ENCODE measurements at places on chromosomes 16 and 17.

- DNase-seq, result no peak
These were observed 34.5 kb downstream of the SLC39A11 start for GRCh38 chr17:73058022-73058421.

GRCh38 chr16:12339686-12340085 is 363.2 kb downstream of the SNX29 start:
- DNase-seq, result peak; percentile 64

GRCh38 chr16:4850211-4850610 is 2.9 kb downstream of the UBN1 start:
- peak; percentile 43 for DNase-seq

GRCh38 chr17:55275894-55276804 is 11.4 kb downstream of the HLF start:
- DNase-seq, result peak; percentile 45

DNA sequence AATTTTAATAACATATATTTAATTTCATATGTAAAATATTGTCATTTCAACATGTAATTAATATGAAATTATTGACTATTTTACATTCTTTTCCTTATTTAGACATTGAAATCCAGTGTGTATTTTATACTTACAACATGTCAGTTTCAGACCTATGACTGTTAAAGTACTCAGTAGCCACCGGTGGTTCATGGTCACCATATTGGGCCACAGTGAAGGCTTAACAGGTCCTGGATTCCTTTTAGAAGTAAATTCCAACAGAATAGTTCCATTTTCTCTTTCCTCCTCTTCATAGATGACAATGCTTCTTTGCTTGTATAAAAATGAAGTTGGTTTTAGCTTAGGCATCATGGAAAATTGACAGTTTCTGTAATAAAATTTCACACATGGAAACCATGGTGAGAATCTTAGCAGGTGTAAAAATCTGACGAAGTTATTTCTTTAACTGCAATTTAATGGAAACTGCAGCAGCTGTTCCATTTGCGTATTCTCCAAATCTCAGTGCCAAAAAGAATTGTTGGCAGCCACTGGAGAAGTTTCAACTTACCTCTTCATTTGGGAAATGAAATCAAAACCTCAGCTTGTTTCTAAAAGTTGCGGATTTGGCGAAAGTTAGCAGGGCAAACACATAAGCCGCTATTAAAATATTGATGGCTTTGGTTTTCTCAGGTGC is 231.1 kb downstream of the CDH13 start:
- DNase-seq, result no peak

GRCh38 chr17:4840893-4841242 is 7.7 kb downstream of the MINK1 start:
- DNase-seq, result no peak

- no peak for DNase-seq
These were observed 145.4 kb downstream of the CDH13 start for GRCh38 chr16:82772215-82772614.

- DNase-seq, result no peak
These were observed 13.4 kb upstream of the SULT1A1 start for GRCh38 chr16:28623172-28623711.

DNA sequence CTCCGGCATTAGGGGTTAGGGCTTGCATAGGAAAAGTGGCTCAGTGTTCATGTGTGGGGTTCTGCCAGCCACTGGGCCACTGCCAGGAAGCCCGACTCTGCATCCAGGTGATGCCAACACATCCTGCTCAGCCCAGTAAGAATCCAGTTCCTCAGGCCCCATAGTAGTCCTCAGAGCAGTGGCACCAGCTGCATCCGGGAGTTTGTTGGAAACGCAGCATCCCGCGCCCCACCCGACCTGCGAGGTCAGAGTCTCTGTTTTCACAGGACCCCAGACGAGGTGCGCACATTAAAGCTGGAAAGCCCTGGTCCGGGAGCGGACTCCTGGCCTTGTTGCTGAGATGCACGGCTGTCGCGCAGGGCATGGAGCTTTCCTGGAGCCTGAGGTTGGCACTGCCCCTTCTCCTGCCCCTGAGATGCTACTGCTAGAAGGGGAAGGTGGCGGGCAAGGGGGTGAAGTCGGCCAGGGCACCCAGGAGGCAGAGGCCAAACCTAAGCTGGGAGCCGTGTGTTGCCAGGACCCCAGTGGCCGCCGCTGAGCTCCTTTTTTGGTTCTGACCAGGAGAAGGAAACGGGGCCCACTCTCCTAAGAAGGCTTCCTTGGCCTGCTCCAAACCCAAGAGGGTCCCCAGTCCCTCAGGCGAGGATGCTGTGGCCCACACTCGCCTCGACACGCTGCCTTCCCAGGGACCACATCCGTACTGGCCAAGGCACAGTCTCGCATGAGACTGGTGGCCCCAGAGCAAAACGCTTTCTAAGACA is 44.4 kb downstream of the NOS2 start:
- DNase-seq, result no peak

DNA sequence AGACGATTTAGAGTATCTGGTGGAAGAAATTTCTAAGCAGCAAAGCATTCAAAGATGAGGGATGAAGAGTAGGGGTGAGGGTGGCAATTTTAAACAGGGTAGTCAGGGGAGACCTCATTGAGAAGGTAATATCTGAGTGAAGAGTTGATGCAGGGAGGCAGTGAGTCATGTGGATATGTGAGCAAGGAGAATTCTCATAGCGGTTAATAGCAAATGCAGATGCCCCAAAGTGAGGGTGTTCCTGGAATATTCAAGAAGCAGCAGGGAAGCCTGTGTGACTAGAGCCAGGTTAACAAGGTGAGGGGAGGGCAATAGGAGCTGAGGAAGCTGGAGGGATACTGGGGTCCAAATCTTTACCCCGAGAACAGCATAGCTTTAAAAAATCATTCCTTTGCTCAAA is 114.3 kb downstream of the SPACA3 start:
- DNase-seq, result no peak

DNA sequence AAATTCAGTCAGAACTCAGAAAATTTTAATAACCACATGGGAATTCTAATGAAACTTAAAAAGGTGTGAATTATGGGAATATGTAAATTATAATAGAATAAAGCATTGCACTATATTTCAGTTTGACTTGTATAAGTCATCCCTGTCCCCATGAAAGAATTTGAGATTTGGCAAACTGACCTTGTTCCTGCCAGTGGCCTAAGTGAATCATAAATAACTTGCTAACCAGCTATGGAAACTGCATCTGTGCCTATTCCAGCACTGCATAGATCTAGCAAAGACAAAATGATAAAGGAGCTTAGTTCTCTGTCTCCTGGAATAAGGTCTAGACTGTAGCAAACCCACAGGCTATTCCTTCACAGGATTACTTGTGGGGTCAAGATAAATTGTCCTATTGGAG is 106.8 kb upstream of the NOG start:
- DNase-seq, result no peak

DNA sequence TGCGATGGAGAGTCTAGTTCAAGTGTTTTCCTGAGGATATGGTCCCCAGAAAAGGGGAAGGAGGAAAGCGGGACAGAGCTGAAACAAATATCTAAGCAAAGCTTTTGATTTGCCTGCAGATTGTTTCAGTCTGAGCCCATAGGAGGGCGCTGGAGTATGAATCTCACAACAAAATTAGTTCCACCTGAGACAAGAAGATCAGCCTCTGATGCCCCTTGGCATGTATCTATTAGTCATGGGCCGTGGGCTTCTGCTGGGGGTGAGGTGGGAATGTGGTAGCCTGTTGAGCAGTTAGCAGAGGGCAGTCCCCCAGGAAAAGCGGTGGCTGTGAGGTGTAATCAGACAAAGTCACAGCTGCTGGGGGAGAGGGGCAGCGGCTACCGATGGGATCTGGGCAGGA is 446.9 kb downstream of the CA10 start:
- DNase-seq, result no peak

DNA sequence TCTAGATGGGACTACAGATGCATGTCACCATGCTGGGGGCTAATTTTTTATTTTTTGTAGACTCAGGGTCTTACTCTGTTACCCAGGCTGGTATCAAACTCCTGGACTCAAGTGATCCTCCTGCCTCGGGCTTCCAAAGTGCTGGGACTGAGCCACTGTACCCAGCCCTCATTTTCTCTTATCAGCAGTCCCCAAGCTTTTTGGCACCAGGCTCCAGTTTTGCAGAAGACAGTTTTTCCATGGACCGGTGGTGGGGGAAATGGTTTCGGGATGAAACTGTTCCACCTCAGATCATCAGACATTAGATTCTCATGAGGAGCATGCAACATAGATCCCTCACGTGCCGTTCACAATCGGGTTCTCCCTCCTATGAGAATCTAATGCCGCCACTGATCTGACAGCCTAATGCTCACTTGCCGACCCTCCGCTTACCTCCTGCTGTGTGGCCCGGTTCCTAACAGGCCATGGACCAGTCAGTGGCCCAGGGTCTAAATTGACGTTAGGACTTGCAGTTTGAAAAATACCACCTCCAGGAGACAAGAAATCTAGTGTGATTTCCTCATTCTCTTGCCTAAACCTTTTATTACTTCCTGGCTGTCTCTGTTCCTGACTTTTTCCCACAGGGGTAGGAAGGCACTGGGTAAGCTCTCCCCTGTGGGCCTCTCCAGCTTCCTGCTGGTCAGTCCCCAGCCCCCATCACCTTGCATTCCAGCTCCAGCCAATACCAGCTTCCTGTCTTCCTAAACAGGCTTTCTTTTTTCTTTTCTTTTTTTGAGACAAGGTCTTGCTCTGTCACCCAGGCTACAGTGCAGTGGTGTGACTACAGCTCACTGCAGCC is 9.3 kb upstream of the CNP start:
- DNase-seq, result peak; percentile 43

DNA sequence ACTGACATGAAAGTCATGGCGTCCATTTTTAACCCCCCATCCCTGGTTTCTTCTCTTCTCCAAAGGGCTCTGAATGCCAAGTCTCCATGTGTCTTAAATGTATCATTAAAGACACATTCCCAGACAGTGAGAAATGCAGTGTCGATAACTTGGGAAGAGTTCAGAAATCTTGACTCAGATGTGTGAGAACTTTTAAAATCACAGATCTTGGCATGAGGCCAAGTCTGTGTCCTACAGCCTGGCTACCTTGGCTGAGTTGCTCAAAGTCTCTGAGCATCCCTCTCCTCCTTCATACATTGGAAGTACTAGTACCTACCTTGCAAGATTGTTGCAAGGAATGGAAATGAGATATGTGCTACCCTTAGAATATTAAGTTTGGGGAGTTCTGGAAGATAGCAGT is 1046.5 kb upstream of the RBFOX1 start:
- no peak for DNase-seq

DNA sequence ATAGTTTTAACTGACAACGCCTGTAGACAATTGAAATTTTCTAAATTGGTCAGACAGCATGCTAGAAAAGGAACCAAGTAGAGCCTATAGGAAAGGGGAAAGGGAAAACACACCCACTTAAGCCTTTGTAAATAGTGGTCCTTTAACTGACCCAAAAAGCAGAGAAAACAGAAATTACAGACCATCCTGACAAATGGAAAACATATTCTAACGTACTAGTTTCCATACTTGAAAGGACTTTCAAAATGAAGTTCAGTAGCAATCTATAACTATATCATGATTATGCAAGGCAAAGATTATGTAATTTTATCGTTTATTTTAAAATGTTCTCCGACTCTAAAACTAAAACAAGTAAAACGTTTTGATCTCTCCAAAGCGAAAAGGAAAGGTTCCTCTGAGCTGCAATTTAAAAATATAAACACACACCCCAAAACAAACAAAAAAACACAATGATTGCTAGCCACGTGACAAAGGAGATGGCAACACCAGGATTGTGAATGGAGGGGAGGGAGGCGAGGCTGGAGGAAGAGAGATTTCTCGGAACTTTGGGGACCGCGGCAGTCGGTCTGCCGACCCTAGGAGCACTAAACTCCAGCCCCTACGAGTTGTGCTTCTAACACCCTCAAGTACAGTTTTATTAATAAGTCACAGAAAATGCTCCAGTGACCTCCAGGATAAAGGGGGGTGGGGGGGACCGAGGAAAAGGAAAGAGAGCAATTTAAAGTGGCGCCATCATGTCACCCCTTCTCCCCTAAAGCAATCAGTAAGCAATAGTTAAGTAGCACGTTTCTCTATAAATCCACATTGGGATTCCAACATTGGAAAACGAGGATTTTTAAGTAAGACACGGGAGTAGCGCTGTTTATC is 1.7 kb downstream of the KANSL1 start:
- DNase-seq, result peak; percentile 45

DNA sequence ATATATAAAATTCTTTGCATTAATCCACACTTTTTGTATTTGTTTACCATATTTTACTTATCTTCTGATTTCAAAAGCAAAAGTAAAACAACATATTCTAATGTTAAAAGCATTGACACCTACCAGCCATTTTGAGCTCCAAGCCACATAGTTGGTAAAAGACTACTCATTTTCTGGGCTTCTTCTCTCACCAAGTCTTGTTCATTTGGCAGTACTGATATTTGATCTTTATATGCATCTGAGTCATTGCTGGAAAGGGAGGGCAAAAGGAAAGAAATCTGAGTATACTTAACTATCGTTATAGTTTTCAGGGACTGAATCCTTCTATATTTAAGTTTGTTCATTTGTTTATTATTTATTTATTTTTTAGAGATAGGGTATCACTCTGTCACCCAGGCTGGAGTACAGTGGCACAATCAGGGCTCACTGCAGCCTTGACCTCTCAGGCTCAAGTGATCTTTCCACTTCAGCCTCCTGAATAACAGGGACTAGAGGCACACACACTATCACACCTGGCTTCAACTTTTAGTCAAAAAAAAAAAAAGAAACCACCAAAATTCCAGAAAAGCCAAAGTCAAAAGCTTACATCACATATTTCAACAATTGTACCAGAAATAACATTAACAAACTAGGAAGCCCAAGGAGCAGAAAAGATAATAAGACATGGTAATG is 121.0 kb upstream of the TOB1 start:
- peak; percentile 47 for DNase-seq

DNA sequence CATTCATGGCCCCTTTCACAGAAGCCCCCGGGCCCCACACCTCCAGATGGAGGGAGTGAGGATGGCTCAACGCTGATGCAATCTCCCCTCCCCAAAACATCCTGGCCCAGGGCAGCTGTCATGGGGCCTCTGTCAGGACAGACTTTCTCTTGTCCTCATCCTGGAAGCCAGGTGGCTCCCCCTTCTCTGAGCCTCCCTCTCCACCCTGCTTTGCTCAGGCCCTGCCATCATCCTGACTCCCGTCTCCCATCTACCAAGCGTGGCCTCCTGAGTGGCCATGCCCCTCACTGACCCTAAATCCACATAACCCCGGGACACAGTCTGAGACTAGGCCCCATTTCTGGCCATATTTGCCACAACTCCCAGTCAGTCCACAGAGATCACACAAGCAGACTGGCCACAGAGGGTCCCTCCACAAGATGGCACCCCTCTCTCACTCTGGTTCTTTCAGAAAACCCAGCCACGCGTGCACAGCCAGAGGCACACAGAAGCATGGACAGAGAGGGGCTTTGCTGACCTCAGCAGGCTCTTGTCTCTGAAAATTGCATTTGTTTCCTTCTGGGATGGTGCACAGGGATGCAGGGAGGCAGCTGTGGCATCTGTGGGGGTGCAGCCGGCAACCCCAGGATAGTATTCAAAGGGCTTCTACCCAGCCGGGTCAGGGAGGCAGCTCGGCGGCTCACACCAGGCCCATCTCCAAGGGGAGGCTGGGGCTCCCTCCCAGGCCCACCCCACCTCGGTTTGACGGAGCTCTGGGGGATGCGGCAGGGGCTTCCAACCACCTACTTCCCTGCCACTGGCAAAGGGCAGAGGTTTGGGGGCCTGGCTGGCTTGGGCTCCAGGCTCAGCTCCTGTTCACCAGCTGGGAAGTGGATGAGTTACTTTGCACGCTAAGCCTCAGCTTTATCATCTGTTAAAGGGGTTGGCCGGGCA is 16.9 kb downstream of the DOC2B start:
- no peak for DNase-seq
